ENCODE measurements at places on chromosomes 16 and 17.

- DNase-seq, result peak; percentile 93
These were observed 5.6 kb downstream of the CORO6 start for GRCh38 chr17:29617125-29617480.

DNA sequence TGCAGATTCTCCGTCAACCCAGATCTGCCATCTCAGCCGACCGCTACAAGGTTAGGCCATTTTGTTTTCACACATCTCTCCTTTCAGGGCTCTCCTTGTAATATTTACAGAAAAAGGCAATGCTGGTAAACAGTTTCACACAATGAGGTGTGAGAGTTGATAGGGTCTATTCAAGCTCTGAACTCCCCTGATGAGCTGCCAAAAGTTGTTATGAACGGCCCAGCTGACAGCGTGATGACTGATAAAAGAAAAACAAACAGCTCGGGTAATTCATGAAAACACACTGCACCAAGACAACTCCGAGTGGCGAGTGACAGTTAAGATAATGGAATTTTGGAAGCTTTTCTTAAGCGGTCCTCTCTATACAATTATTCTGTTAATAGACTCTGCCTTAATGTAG is 68.1 kb upstream of the IRX5 start:
- DNase-seq, result no peak

DNA sequence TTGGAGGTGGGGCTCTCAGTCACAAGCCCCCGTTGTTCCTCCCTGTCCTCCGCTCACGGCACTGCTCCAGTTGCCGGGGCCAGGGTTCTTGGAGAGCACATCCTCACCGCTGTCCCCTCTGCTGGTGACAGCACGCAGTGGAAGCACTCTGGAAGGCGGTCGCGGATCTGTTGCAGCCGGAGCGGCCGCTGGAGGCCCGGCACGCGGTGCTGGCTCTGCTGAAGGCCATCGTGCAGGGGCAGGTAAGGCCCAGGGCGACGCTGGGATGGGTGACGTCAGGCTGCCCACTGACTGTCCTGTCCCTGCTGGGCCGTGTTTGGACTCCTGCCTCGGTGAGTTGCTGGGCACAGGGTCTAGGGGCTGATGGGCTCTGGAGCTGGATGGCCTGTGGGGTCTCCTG is 5.4 kb downstream of the TSC2 start:
- no peak for DNase-seq

DNA sequence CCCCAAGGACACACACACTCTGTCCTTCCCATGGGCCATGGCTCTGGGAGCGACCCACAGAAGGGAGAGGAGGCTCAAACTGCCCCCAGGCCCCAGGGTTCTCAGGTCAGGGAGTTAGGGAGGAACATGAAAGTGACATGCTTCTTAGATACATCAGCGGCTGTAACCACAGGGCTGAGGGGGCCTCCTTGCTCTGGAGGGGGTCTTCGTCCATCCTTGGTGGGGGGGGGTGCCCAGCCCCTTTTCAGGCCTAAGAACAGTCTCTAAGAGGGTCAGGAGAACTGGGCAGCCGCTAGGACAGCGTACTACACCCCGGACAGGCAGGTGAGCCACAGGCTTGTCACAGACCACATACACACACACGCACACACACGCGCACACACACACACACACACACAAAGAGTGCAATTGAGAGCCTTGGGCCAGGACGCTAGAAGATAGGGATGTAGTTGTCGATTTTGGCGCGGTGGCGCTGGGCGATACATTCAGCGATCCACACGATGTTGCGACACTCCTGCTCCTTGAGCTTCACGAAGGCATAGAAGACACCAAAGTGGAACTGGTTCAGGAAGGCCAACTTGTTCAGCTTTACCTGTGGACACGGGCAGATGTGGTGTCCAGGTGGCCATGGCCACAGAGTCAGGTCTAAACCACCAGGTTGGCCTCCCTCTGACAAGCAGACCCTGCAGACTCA is 7.3 kb downstream of the HSD11B2 start:
- no peak for DNase-seq

GRCh38 chr17:32264823-32265191 is 825 bp upstream of the RHBDL3 start:
- DNase-seq, result no peak

DNA sequence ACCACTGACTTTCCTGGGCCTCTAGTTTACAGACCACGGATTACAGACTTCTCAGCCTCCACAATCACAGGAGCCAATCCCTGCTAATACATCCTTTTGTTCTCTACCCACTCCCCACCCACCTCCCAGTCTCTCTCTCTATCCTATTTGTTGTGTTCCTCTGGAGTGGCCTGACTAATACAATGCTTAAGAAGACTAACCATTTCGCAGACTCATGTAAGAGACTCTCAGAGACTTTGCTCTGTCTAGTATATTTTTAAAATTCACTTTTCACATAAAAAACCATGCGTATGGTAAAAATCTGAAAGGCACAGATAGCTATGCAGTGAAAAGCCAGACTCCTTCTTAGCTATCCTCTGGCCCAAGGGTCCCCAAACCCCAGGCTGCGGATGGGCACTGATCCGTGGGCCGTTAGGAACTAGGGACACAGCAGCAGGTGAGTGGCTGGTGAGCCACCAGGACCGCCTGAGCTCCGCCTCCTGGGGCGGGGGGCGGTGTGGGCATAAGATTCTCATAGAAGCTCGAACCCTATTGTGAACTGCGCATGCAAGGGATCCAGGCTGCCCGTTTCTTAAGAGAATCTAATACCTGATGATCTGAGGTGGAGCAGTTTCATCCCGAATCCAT is 7.6 kb downstream of the PIK3R6 start:
- no peak for DNase-seq

GRCh38 chr16:87216841-87217275 is 100.3 kb downstream of the C16orf95 start:
- no peak for DNase-seq

- no peak for DNase-seq
These were observed 660.9 kb downstream of the MAF start for GRCh38 chr16:78939597-78939996.

GRCh38 chr16:25065899-25066298 is 45.6 kb upstream of the LCMT1 start:
- no peak for DNase-seq

- no peak for DNase-seq
These were observed 138.8 kb upstream of the ERCC4 start for GRCh38 chr16:13781169-13781564.

- no peak for DNase-seq
These were observed 14.4 kb downstream of the ATP6V0D1 start for GRCh38 chr16:67466581-67466980.
